NCI-H1092 treated with DMSO at 0.1 percent for 48 hours (cell line): ENCODE measurements at places on chromosomes 16 and 17.

GRCh38 chr17:63837962-63838600 lies 4.4 kb downstream of the SMARCD2 start:
- DNase-seq, result no peak

- DNase-seq, result no peak
Observed at GRCh38 chr16:69535123-69536050, 30.4 kb upstream of the NFAT5 start.

- no peak for DNase-seq
Observed at GRCh38 chr16:57764341-57765159, 29.0 kb downstream of the KATNB1 start.

DNA sequence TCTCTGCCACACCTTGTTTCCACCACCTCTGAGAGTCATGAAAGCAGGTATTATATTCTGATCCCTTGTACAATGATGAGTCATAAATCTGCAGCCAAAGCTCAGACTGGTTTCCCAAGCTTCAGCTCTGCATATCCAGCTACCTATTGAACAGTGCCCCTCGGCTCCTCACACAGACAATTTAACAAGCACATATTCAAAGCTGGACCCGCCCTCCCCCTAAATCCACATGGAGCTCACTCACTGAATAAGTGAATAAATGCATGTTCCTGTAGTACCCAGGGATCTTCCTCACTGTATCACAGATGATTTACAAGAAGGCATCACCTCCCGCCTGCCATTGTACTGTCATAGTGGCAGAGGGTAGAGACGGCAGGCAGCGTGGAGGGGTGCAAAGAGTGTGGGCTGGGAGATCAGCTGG lies 516.4 kb downstream of the GRIN2A start:
- no peak for DNase-seq

DNA sequence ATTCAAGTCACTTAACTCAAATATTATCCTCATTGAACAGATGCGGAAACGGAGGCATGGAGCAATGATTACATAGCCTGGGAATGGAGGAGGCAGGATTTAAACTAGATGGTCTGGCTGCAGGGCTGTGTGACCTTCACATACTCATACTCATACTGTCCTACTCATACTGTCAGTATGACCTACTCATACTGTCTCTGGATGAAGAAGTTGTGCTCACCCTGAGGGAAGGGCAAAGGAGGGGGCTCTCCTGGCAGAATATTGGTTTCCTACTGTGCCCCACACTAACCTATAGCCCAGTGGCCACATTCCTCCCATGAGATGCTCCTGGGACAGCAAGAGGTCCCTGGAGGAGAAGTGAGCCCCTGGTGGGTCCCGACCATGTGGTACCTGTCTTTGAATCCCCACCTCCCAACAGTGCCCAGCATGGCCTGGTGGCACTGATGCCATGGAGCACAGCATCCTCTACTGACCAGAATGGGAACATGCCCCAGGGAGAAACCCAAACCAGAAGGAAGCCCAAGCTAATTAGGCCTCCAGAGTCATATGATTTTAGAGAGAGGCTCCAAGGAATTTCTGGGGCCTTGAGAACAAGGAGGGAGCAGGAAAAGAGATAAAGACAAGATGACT lies 197.3 kb upstream of the SDK2 start:
- peak; percentile 48 for DNase-seq

GRCh38 chr17:78375401-78376151 lies 2.9 kb upstream of the PGS1 start:
- no peak for DNase-seq

GRCh38 chr17:81930142-81931125 lies 2.9 kb upstream of the MAFG start:
- no peak for DNase-seq
